ENCODE measurements at places on chromosomes 2 and 18.
A peak's percentile ranks its signal among the peaks of the same experiment; 100 is the strongest.

GRCh38 chr2:140604096-140604495 is 1526.7 kb downstream of the LRP1B start:
- no peak for DNase-seq

- DNase-seq = peak; percentile 62
Observed at GRCh38 chr18:58768293-58768974, 96.2 kb upstream of the ZNF532 start.

GRCh38 chr2:70094978-70095719 is 7.9 kb downstream of the PCBP1 start:
- peak; percentile 80 for DNase-seq

GRCh38 chr2:50026236-50026635 is 871.9 kb upstream of the FSHR start:
- DNase-seq = no peak

GRCh38 chr2:119482481-119483394 is 41.5 kb downstream of the SCTR start:
- DNase-seq = no peak

- no peak for DNase-seq
Observed at GRCh38 chr2:71893646-71894045, 254.0 kb downstream of the CYP26B1 start.
